Bone marrow (tissue), 2 donors: ENCODE measurements at places on chromosomes 12 and 14.
A peak's percentile ranks its signal among the peaks of the same experiment; 100 is the strongest.

- DNase-seq, result no peak
Observed at GRCh38 chr14:44613061-44613712, 106.1 kb upstream of the FSCB start.

- no peak for DNase-seq
Observed at GRCh38 chr14:93032421-93032936, 83.2 kb downstream of the ITPK1 start.

DNA sequence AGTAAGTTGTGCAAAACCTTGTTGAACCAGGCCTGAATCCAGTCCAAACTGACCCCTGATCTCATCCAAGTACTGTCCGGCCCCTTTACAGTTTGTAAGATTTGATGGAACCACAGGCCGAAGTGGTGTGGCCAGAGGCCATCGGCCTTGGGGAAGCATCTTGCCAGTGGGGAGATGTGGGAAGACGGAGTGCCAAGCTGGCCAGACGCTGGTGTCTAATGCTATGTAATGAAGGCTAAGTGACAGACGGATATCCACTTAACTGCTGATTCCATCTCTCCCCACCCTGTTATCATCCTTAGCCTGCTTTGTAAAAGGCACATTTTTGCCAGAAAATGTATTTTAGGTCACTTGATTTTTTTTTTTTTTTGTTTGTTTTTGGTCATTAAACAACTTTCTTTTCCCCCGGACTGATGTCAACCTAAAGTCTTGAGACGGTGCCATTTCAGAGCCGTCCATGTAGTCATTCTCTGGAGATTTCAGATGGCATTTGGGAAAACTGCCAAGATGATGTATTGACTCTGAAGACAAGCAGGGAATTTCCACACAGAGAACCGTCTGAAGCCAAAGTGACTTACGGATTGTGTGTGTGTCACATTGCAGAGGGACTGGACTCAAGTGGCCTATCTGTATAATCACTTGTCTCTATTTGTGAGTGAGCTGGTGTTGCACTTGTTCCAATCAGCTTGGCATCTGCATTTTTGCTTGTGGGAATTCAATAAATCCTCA lies 86.5 kb upstream of the MANSC4 start:
- DNase-seq, result no peak

GRCh38 chr12:75694534-75695268 lies 183.3 kb upstream of the KRR1 start:
- no peak for DNase-seq

GRCh38 chr14:56115334-56115870 lies 2.8 kb upstream of the PELI2 start:
- no peak for DNase-seq

GRCh38 chr14:61691495-61691894 lies 3.8 kb upstream of the HIF1A start:
- DNase-seq, result no peak

DNA sequence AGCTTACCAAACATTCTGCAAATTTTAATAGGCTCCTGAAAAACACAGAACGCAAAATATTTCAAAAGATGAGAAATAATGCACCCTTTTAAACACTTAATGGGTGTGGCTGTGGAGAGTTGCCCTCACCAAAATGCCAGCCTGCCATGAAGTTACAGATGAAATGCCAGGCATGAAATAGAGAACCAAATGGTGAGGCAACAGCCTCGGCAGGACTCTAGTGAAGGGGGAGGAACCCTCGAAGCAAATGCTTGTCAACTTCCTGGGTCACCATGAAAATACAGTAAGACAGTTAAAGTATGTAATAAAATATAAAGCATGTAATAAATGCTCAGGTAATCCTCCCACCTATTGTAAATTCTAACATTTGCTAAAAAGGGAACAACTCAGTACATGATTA lies 24.1 kb downstream of the DUSP16 start:
- DNase-seq, result no peak

DNA sequence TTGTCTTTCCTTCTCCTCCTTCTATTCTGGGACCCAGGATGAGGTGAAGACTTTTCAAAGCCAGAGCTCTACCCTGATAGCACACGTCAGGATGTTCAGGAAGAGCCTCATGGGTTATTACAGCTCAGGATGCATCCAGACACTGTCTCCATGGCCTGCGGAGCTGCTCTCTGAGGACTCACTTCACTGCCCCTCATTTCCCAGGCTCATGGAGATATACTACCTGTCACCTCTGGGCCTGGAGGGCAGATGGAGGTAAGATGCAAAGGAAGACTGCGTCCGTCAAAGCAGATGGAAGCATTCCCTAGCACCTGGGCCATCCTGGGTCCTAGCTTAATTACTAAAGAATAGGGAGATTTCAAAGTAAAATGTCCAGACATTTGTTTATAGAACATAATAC lies 32.6 kb downstream of the STON2 start:
- no peak for DNase-seq

- no peak for DNase-seq
Observed at GRCh38 chr12:104653730-104654664, 197.2 kb downstream of the CHST11 start.

- no peak for DNase-seq
Observed at GRCh38 chr14:96297000-96297399, 41.0 kb downstream of the BDKRB1 start.

DNA sequence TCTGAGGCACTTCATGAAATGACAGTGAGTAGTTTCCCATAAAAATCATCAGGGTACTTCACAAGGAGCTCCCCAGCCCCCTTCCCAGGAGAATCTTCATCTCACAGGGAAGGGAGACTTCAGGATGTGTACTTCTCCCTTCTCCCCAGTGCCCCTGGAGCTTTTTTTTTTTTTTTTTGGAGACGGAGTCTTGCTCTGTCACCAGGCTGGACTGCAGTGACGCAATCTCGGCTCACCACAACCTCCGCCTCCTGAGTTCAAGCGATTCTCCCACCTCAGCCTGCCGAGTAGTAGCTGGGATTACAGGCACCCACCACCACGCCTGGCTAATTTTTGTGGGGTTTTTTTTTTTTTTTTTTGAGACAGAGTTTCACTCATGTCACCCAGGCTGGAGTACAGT lies 10.4 kb downstream of the ITPK1 start:
- peak; percentile 27 for DNase-seq

- no peak for DNase-seq
Observed at GRCh38 chr12:93855261-93855660, 178.1 kb downstream of the CRADD start.
